Left lung (tissue), 14 donors: ENCODE measurements at places on chromosomes 16 and 17. TPM values are rescaled to one million over a fixed set of nuclear protein-coding genes. Genes with fewer than 3 reads are reported as not detected.

DNA sequence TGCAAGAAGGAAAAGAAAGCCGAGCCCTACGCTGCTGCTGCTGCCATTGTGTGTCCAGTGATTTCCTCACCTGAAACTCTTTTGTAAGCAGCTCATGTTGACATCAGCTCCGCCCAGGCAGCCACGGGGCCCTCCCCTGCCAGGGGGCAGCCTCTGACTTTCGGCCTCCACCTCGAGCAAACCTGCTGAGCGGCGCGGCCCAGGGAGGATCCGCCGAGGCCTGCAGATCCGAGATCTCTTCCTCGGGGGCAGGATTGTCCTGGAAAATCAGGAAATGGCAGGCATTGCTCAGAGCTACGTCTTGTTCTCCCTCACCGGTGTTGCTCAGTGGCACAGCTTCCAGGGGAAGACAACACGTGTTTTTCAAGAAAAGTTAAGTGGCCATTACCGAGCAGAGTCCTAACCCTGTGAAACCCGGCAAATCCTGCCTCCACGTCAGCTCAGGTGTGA lies 35.6 kb upstream of the ZNF750 start:
- H3K27me3 ChIP-seq, result no peaks in the 10 kb centered on the region
- H3K4me1 ChIP-seq, result peaks cover 62% of the 10 kb centered on the region
- peak overlapping the region; percentile 81 for H3K27ac ChIP-seq
- peaks cover 22% of the 10 kb centered on the region for H3K36me3 ChIP-seq

DNA sequence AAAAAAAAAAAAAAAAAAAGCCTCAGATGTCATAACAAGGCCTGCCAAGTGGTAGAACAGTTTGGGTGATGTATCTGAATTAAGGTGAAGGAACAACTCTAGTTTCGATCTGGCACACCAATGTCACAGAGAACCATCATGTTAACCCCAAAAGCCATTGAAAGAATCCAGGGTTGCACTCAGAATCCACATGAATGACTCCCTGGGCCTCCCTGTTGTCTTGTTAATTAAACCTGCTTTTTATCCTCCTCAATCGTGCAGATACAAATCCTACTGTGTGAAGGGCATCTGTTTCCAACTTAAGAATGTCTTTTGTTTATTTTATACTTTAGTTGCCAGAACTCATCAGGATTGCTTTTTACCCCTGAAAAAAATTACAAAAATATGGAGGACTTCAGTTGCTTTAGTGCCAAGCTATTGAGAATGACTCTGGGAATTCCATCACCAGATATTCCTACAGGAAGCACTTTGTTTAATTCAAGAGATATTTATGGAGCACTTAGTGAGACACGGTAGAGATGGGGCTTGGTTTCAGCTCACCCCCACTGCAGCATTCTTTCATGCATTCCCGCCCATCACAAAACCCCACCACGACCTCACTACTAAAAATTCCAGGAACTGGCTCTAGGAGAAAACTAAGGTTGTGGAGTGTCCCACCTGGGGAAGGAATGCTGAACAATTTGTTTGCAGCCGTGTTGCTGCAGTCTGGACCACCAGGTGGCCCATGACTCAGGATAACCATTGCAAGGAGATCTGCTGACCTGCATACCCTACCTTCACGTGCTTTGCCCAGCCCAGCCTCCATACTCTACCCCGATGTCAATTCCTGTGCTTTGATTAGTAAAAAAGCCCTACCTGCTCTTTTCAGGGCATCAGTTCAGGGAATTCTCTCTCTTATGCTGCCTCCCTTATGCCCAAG lies 63.8 kb upstream of the GPRC5B start:
- DNase-seq, result no peak
- H3K4me1 ChIP-seq, result no peaks in the 10 kb centered on the region
- H3K27me3 ChIP-seq, result no peaks in the 10 kb centered on the region
- H3K4me3 ChIP-seq, result no peak overlapping the region
- H3K27ac ChIP-seq, result no peak overlapping the region
- no peaks in the 10 kb centered on the region for H3K36me3 ChIP-seq

The CFAP119 gene
- 10.9 TPM for total RNA-seq

The MRPL58 gene
- 25.7 TPM for total RNA-seq

The PPP1R1B gene
- total RNA-seq, result 29.7 TPM

The CHST4 gene
- total RNA-seq, result 0.12 TPM

GRCh38 chr16:59039066-59039720 lies 305.1 kb upstream of the GOT2 start:
- peaks cover 14% of the 10 kb centered on the region for H3K4me1 ChIP-seq
- H3K4me3 ChIP-seq, result no peak overlapping the region
- no peaks in the 10 kb centered on the region for H3K36me3 ChIP-seq
- H3K27me3 ChIP-seq, result no peaks in the 10 kb centered on the region

The SULT1A2 gene
- 16.6 TPM for total RNA-seq

The TMEM100 gene
- 63.1 TPM for total RNA-seq

The UMOD gene
- total RNA-seq, result not detected

GRCh38 chr17:80388601-80389000 lies 26.4 kb upstream of the ENDOV start:
- H3K4me1 ChIP-seq, result no peaks in the 10 kb centered on the region
- H3K27me3 ChIP-seq, result no peaks in the 10 kb centered on the region
- H3K36me3 ChIP-seq, result no peaks in the 10 kb centered on the region
- H3K4me3 ChIP-seq, result no peak overlapping the region
- H3K27ac ChIP-seq, result no peak overlapping the region

GRCh38 chr17:54789101-54789880 lies 111.4 kb upstream of the TOM1L1 start:
- H3K27me3 ChIP-seq, result no peaks in the 10 kb centered on the region
- no peaks in the 10 kb centered on the region for H3K36me3 ChIP-seq
- no peak for DNase-seq
- H3K4me3 ChIP-seq, result no peak overlapping the region

- H3K4me1 ChIP-seq, result peaks cover 17% of the 10 kb centered on the region
- H3K27me3 ChIP-seq, result peaks cover 66% of the 10 kb centered on the region
- no peaks in the 10 kb centered on the region for H3K36me3 ChIP-seq
These were observed 2.8 kb downstream of the FA2H start for GRCh38 chr16:74771656-74772315.

The BBS2 gene
- total RNA-seq, result 23.9 TPM

DNA sequence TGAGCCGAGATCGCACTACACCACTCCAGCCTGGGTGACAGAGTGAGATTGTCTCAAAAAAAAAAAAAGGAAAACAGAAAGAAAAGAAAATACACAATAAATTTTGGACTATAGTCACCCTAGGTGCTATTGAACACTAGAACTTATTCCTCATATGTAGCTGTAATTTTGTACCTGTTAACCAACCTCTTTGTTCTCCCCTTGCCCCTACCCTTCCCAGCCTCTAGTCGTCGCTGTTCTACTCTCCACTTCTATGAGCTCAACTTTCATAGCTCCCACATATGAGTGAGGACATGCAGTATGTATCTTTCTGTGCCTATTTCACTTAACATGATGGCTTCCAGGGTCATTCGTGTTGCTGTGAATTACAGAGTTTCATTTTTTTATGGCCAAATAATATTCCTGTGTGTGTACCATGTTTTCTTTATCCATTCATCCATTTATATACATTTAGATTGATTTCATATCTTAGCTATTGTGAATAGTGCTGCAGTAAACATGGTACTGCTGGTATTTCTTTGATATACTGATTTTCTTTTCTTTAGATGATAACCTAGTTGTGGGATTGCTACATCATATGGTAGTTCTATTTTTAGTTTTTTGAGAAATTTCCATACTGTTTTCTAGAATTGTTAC lies 28.3 kb downstream of the VPS35L start:
- H3K27ac ChIP-seq, result no peak overlapping the region
- no peak overlapping the region for H3K4me3 ChIP-seq
- H3K27me3 ChIP-seq, result no peaks in the 10 kb centered on the region
- H3K4me1 ChIP-seq, result no peaks in the 10 kb centered on the region
- H3K36me3 ChIP-seq, result peaks cover 91% of the 10 kb centered on the region
- DNase-seq, result no peak

- H3K27me3 ChIP-seq, result no peaks in the 10 kb centered on the region
- peak overlapping the region; percentile 22 for H3K27ac ChIP-seq
- no peaks in the 10 kb centered on the region for H3K36me3 ChIP-seq
- H3K4me1 ChIP-seq, result peaks cover 36% of the 10 kb centered on the region
These were observed 82.6 kb downstream of the HIC1 start for GRCh38 chr17:2137342-2138098.

The SLC16A6 gene
- total RNA-seq, result 10.5 TPM

DNA sequence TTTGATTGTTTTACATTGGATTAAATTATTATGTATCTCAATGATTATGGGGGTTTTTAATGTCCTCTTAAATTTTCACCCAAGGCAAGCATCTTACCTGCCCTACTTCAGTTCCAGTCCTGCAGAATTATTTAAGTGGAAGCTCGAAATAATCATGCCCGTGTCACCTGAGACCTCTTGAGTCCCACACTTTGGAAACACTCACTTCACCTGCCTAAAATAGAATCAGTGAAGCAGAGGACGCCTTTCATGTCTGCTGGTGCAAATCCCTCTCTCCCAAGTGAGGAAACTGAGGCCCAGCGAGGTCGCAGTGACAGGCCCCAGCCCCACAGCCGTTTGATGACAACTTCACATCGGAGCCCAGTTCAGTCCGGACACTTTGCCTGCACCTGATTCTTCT lies 284.6 kb downstream of the C16orf95 start:
- H3K4me1 ChIP-seq, result no peaks in the 10 kb centered on the region
- no peaks in the 10 kb centered on the region for H3K36me3 ChIP-seq
- DNase-seq, result no peak
- H3K27me3 ChIP-seq, result no peaks in the 10 kb centered on the region

DNA sequence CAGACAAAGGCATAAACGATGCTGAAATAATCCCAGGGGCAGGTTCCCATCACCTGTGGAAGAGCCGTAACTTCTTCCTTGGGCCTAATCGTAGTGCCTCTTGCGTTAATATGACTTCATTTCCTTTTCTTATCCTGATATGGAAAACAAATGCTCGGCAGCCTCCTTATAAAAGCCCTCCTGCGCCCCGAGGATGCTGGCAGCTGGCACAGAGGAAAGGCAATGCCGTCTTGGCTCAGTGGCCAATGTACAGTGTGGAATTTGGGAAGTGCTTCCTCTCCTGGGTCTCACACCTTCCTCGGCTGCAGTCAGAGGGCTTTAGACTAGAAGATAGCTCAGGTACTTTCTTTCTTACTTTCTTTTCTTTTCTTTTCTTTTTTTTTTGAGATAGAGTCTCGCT lies 3.4 kb downstream of the SCN4A start:
- no peak overlapping the region for H3K27ac ChIP-seq
- H3K4me3 ChIP-seq, result no peak overlapping the region
- DNase-seq, result no peak
- H3K4me1 ChIP-seq, result no peaks in the 10 kb centered on the region
- no peaks in the 10 kb centered on the region for H3K27me3 ChIP-seq
- no peaks in the 10 kb centered on the region for H3K36me3 ChIP-seq

- no peaks in the 10 kb centered on the region for H3K4me1 ChIP-seq
- no peak for DNase-seq
- H3K27me3 ChIP-seq, result peaks cover 10% of the 10 kb centered on the region
- H3K27ac ChIP-seq, result no peak overlapping the region
- no peaks in the 10 kb centered on the region for H3K36me3 ChIP-seq
- H3K4me3 ChIP-seq, result no peak overlapping the region
These were observed 95.3 kb upstream of the CRHR1 start for GRCh38 chr17:45688820-45689219.

The ADAP2 gene
- total RNA-seq, result 46.1 TPM

DNA sequence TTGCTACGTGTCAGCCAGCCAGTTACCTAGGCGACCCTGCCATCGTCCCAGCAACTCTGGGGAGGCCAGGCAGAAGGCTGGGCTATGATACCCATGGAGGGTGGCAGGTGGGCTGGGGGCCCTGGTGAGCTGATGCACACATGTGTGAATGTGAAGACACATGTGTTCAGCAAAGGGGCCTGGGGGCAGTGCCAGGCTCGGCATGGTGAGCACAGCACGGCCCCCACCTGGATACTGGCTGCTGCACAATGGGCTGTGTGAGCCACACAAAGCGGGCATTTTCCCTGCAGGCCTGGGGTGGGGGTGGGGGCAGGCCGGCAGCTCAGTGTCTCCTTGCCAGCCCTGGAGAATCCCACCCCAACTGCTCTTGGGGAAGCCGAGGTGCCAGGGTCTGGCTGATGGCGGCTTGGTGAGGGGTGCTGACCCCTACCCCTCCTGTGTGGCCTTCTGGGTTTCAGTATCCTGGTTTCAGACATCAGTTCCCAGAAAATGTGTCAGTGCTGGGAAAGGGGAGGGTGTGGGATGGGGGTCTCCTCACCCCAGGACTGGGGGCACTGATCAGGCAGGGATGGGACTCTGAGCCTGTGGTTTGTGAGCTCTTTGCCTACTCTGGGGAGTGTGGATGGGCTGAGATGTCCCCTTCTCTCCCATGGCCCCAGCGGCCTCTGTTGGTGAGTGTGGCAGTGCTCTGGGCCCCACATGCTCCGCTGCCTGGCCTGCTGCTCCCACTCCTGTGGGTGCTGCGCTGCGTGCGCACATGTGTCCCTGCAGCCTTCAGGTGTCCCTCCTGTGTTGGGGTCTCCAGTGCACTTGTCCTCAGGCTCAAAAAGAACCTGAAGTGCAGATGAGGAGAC lies 5.1 kb downstream of the LLGL1 start:
- H3K27me3 ChIP-seq, result no peaks in the 10 kb centered on the region
- peaks cover 23% of the 10 kb centered on the region for H3K36me3 ChIP-seq
- no peak for DNase-seq
- H3K27ac ChIP-seq, result no peak overlapping the region
- H3K4me1 ChIP-seq, result peaks cover 7% of the 10 kb centered on the region

GRCh38 chr17:73128496-73128895 lies 36.0 kb upstream of the SLC39A11 start:
- H3K4me1 ChIP-seq, result no peaks in the 10 kb centered on the region
- H3K36me3 ChIP-seq, result no peaks in the 10 kb centered on the region
- H3K27me3 ChIP-seq, result no peaks in the 10 kb centered on the region

DNA sequence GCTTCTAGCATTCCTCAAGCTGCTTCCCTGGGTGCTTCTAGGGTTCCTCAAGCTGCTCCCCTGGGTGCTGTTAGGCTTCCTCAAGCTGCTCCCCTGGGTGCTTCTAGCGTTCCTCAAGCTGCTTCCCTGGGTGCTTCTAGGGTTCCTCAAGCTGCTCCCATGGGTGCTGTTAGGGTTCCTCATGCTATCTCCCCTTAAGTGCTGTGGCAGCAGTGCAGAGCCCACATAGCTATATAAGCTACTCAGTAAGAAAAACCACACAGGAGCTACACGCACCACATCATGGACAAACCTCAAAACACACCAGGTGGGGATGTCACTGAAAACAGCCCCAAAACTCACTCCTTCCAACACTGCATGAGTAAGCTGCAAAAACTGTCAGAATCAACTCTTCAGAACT lies 35.2 kb downstream of the ANKRD11 start:
- H3K4me1 ChIP-seq, result peaks cover 7% of the 10 kb centered on the region
- no peaks in the 10 kb centered on the region for H3K36me3 ChIP-seq
- H3K27ac ChIP-seq, result no peak overlapping the region
- DNase-seq, result no peak

The PTX4 gene
- not detected for total RNA-seq

GRCh38 chr17:75418531-75418930 lies 13.1 kb upstream of the GRB2 start:
- H3K27me3 ChIP-seq, result no peaks in the 10 kb centered on the region
- H3K4me3 ChIP-seq, result no peak overlapping the region
- DNase-seq, result no peak
- H3K36me3 ChIP-seq, result no peaks in the 10 kb centered on the region
- H3K27ac ChIP-seq, result peak overlapping the region; percentile 45

DNA sequence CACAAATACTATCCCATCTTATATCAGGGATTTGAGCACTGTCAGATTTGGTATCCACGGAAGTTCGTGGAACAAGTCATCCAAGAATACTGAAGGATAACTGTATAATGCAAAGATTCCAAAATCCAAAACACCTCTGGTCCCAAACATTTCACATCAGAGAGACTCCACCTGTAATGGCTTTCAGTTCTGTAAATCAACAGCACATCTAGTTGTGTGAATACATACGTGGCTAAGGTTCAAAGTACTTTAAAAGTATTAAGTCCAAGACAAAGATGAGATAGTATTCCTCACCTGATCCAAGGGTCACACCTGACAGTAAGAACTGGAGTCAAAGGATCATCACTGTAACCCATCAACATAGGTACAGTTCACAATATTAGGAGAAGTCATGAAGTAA lies 54.8 kb downstream of the KANSL1 start:
- no peaks in the 10 kb centered on the region for H3K36me3 ChIP-seq
- no peak overlapping the region for H3K4me3 ChIP-seq
- no peak for DNase-seq
- H3K27ac ChIP-seq, result no peak overlapping the region
- no peaks in the 10 kb centered on the region for H3K27me3 ChIP-seq
